Renal pelvis (tissue), 12 donors: ENCODE measurements at places on chromosomes 6 and 20. TPM values are rescaled to one million over a fixed set of nuclear protein-coding genes. Genes with fewer than 3 reads are reported as not detected.

Gene PPIL6
- 14.9 TPM for polyA plus RNA-seq

Gene GSTA2
- 0.27 TPM for polyA plus RNA-seq

Gene BPIFB1
- polyA plus RNA-seq: not detected

Gene DNPH1
- 65.6 TPM for polyA plus RNA-seq

- DNase-seq: no peak
Observed at GRCh38 chr20:43511879-43512278, 4.4 kb downstream of the L3MBTL1 start.

Gene CAGE1
- 0.10 TPM for polyA plus RNA-seq

DNA sequence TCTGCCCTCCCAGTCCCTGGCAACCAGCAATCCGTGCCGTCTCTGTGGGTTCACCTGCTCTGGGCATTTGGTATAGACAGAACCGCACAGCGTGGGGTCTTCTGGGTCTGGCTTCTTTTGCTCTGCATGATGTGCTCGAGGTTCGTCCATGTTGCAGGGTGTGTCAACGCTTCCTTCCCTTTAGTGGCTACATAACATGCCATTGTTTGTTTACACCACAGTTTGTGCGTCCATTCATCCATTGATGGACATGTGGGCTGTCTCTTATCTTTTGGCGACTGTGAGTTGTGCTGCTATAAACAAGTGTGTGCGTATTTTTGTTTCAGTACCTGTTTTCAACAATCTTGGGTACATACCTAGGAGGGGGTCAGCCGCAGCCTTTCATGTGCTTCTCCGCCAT lies 149.5 kb upstream of the RPS6KA2 start:
- DNase-seq: no peak

Gene IP6K3
- polyA plus RNA-seq: 0.83 TPM
